Activated naive CD8-positive, alpha-beta T cell treated with anti-CD3 and anti-CD28 coated beads, Interleukin-2, amount 50 U/mL, for 24 hours (primary cell): ENCODE measurements at places on chromosomes 5 and 9.
A peak's percentile ranks its signal among the peaks of the same experiment; 100 is the strongest.

DNA sequence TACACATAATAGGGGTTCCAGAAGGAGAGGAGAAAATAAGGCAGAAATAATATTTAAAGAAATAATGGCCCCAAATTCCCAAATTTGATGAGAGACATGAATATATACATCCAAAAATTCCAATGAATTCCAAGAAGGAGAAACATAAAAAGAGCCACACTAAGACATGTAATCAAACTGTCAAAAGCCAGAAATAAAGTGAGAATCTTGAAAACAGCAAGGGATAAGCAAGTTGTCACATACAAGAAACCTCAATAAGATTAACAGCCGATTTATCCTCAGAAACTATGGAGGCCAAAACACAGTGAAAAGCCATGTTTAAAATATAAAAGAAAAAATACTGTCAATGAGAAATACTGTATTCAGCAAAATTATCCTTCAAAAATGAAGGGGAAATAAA, 14.5 kb downstream of the CATSPER3 start:
- no peak for DNase-seq

GRCh38 chr5:175335691-175336090, 108.3 kb downstream of the DRD1 start:
- no peak for DNase-seq

GRCh38 chr9:13603921-13604320, 324.4 kb upstream of the MPDZ start:
- DNase-seq: no peak

- no peak for DNase-seq
These were observed 97.1 kb upstream of the IL12B start for GRCh38 chr5:159427180-159428012.

- no peak for DNase-seq
These were observed 109.3 kb upstream of the APC start for GRCh38 chr5:112628214-112628980.

- no peak for DNase-seq
These were observed 106.5 kb downstream of the NFIB start for GRCh38 chr9:14207352-14207995.

- no peak for DNase-seq
These were observed 2.0 kb upstream of the ADAMTS6 start for GRCh38 chr5:65483546-65484346.

GRCh38 chr5:41856644-41857491, 13.4 kb downstream of the OXCT1 start:
- DNase-seq: peak; percentile 53

GRCh38 chr5:141084487-141084989, 9.9 kb upstream of the PCDHB2 start:
- DNase-seq: peak; percentile 26

- no peak for DNase-seq
These were observed 162.8 kb downstream of the KCTD16 start for GRCh38 chr5:144333336-144333920.

DNA sequence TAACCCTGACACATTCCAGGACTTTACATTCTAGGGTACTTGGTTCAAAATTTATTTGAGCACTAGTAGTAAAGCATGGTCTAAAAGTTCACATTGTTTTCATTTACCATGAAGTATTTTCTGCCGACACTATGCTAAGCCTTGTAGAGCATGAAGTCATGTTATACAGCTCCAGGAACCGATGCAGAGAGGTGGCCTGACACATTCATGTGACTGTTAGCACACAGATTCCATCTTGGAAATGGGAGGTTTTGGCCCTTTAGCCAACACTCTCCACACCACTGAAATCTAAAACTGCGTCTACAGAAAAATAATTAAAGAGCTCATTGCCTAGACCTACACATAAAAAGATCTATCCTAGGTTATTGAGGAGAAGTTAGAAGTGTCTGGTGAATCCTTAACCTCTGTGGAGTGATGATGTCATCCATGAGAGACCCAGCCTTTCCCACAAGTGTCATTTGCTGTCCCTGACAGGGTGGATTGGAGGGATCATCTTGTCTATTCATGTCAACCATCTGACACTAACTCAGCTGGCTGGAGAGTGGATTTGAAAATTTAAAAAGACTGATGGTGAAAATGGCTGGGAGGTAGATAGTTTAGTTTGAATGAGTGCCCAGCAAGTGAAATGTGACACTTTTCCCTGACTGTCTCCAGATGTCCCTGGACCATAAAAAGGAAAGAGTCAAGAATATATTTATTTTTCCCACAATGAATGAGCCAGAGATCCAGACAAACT, 1.3 kb downstream of the RANBP3L start:
- no peak for DNase-seq

GRCh38 chr9:98869078-98869745, 61.7 kb downstream of the GALNT12 start:
- DNase-seq: no peak

- DNase-seq: no peak
These were observed 43.9 kb downstream of the ARHGAP26 start for GRCh38 chr5:142814122-142814521.

- no peak for DNase-seq
These were observed 76.3 kb upstream of the BARHL1 start for GRCh38 chr9:132505991-132506655.

DNA sequence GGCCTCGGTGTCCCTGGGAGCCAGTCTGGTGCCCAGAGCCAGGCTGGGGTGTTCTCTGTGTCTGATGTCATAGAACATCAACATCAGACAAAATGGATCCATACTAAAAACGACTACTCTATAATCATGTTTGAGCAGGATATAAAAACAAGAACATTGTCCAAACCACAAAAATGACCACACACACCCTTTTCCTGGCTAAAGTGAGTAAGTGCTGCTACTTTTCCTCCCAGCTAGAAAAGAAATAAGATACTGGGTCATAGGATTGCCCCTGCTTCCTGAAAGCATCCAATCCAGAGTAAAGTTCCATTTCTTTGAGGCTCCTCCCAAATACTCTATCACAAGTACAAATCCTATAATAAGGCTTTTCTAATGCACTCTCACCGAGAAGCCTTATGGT, 19.7 kb upstream of the TRAF1 start:
- no peak for DNase-seq

- DNase-seq: no peak
These were observed 576.1 kb downstream of the LRRC70 start for GRCh38 chr5:63154476-63155309.

DNA sequence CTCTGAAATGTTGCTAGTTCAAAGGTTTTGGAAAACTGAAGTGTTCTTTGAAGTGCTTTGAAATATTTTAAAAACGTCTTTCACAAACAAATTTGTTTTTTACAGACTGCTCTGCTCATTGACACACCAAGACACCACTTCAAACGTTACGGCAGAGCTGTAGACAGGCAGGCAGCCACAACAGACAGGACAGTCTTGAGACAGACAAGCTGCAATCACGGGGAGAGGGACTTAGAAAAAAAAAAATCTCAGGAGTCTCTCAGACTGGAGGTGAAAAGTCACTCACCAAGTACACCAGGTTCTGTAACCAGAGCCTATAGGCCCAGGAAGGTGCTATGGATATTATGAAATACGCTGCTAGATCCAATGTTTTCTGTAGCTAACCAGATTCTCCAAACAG, 135.4 kb downstream of the ISL1 start:
- no peak for DNase-seq

DNA sequence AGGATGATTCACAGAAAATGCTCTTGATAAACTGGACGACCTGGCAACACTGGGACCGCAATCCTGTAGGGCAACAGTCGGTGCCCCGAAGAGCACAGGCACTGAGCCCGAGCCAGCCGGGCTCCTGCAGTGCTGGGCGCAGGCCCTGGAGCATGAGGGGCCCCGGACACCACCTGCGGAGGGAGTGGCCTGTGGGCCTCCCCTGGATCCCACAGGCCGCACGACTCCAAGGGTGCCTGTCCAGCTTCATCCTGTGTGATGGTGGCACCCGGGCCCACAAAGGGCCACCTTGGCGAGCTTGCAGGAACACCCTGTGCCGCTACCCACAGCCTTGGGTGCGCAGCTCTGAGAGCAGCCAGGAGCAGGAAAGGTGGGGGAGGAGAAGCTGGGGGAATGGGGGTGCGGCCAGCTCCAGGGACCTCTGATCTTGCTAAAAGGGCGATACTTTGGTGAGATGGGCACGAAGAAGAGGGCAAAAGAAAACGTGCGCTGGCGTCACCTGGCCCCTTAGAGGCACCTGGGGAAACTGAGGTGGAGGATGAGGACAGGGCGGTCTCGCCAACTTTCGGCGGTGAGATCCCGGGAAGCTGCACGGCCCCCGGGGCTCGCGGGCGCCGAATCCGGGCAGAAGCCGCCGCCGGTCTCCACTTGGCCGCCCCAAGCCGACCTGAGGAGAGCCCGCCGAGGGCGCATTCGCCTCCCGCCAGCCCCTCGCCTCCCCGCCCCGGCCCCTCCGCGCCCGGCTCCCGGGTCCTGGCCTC, 722 bp downstream of the TBC1D9B start:
- DNase-seq: peak; percentile 23

DNA sequence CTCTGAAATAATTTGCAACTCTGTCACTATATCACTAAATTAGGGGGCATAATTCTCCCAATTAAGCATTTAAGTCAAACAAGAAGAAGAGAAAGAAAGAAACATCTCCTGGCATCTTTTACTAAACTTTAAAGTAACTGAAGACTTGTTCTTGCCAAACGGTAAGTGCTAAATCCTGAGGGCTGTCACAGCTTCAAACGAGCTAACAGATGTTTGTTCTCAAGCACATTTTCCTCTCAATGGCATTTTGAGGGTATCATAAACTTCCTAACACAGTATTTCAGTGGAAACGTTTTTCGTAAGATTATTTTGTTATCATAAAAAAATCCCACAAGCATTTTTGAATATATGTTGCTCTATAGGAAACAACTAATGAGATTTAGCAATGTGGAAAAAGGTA, 169.5 kb upstream of the TAS2R1 start:
- no peak for DNase-seq
